ENCODE measurements at places on chromosomes 3 and 15.

DNA sequence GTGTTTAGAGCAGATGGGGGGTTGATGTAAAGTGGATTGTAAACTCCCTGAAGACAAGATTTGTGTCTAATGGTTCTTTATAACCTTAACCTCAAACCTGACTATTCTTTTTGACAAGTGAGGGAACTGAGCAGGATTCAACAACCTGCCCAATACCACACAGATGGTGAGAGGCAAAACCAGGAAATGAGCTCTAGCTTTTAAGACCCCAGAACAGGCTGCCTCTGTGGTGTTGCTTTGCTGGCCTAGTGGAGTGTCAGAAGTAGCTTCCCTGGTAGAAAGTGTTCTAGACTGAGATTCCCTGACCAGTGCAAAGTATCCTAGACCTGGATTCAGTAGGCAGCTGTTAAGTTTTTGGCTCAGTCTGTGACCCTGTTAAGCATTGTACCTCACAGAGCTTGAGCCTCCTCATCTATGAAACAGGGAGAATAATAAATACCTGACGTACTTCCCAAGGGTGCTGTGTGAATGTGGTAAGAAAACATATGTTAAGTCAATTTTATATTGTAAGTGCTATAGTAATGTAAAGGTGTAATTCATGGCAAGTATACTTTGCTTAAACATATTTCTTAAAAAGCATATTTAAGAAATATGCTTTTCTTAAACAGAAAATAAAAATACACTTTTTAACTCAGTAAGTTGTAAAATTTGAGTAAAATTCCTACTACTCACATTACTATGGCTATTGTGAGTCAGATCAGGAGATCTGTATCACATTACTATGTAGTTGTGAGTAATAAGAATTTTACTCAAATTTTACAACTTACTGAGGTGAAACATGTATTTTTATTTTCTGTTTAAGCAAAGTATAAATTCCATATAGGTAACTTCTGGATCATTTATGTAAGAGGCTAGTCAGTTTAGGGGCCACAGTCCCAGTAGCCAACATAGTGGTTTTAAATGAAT, 8.8 kb downstream of the GPR87 start:
- no peak for DNase-seq

GRCh38 chr3:58150130-58150809, 60.5 kb downstream of the DNASE1L3 start:
- DNase-seq: no peak

DNA sequence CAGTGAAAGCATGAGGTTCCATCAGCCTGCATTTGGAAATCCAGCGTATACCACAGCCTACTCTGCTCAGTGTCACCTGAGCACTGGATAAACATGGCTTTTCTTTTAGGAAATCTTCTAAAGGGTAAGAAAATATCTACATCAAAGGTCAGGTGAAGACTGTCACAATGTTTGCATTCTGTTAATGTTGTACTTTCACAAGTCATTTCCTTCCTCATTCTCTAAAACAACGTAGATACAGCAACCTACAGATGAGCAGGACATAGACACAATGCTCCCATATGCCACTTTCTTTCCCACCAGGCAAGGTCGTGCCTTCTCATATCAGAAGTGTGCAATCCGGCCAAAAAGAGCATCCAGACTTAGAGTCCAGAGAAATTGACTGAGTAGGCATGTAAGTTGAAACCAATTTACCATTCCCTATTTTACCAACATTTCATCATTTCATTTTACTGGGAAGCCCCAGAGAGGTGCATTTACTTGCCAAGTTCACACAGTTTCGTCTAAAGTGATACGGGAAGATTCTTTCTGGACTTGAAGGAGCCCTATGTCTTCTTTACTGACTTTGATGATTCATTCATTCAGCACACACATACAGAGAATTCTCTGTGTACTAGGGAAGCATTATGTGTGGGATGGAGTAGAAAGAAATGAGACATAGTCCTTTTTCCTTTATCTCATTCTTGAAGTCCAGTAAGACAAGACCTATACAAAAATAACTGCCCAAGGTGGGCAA, 30.6 kb upstream of the LPP start:
- DNase-seq: no peak

DNA sequence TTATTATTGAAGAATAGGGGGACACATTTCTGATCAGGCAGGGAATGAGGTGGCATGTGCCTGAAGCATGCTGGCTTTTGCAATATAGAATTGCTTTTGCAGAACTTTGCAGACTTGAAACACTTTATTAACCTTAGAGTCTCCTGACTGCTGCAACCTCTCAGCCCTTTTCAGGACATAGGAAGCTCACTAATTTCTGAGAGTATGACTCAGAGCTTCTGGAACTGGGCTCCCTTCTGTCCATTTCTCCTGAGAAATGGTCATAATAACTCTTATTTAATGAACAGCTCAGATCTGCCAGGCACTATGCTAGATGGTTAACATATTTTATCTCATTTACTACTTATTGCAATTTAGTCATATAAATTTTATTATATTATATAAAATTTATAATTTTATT, 38.6 kb upstream of the DGKG start:
- no peak for DNase-seq

GRCh38 chr3:69719587-69720122, 19.6 kb upstream of the MITF start:
- DNase-seq: no peak

DNA sequence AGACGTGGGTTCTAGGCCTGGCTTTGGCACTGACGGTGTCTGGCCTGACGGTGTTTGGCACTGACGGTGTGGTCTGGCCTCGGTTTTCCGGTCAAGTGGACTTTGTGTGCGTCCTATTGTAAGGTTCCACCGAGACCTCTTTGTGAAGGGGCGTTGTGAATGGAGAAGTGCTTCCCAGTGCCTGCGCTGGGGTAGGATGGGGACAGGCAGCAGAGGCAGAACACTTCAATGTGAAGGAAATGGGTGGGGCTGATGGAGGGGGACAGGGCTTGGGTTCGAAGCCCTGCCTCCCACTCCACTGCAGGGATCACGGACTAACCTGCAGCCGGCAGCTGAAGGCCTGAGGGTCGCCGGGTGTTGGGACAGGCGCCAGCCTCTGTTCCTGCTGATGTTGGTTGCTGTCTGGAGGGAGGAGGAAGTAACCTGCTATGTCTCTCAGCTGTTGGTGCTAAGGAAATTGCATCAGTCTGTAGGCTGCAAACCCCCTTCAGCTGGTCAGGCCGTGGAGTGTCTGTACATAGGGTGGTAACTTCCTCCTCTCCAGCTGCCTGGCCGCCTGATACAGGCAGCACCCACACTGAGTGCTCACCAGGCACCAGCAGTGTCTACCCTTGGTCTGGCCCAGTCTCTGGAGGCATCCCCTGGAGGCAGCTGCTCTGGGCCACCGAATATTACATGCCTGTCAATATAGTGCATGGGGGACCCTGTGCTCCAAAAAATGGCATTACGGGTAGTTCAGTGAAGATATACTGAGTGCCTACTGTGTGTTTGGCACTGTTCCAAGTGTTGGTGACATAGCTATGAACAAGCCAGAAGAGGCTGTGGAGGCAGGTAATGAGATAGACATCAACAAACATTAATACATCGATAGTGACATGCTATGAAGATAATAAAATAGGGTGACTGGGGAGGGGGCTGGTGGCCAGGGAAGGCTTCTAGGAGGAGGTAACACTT, 1.1 kb downstream of the TM6SF1 start:
- DNase-seq: no peak

DNA sequence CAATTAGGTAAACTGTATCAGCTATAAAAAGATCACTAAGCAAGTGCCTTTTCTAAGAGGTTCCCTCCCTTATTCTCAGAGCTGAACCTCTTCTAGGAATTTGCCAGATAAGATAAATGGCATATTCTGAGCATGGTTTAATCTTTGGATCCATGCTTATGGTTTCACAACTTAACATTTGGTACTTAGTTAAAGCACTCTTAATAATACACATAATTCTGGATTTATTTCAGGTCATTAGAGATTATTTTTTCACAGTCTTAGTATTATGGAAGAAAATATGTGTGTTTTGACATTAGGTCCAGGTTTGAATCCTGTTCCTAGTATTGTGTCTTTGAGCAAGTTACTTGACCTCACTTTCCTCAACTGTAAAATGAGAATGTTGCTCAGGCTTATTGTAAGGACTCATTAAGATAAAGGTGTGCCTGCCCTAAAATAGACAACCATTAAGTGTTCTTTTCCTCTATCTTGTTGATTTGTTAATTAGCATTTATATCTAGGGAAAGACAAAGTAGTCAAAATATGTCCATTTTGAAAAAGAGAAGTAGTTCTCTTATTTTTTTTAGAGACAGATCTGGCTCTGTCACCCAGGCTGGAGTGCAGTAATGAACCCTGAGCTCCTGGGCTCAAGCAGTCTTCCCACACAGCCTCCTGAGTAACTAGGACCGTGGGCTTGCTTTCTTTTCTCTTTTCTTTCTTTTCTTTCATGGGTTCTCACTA, 43.4 kb downstream of the TSC22D2 start:
- DNase-seq: no peak

DNA sequence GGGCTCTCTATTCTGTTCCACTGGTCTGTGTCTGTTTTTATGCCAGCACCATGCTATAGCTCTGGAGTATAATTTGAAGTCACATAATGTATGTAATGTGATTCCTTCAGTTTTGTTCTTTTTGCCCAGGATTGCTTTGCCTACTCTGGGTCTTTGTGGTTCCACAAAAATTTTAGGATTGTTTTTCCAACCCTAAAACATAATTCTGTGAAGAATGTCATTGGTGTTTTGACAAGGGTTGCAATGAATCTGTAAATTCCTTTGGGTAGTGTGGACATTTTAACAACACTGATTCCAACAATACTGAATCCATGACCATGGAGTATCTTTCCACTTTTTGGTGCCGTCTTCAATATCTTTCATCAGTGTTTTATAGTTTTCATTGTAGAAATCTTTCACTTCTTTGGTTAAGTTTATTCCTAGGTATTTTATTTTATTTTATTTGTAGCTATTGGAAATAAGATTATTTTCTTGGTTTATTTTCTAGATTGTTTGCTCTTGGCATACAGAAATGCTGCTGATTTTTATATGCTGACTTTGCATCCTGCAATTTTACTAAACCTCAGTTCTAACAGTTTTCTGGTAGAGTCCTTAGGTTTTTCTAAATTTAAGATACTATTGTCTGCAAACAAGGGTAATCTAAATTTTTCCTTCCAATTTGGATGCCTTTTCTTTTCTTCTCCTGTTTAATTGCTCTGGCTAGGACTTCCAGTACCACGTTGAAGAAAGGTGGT, 29.7 kb downstream of the TJP1 start:
- no peak for DNase-seq

DNA sequence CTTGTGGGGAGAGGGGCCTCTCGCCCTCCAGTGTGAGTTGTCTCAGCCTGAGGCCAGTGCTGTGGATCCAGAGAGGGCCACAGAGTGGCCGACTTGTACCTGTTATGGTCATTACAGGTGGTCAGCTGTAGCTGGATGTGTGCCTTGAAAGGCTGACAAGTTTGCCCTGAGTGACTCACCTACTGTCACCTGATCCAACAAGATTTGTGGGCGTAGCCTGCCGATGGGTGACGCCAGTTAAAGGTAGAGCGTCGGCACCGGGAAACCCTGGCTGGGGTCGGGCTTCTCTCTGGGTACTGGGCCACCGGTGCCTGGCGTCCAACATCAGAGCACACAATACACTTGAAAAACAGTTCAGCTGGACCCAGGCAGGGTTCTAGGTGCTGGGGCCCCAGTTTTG, 2.8 kb upstream of the ISG20 start:
- DNase-seq: peak; percentile 29

DNA sequence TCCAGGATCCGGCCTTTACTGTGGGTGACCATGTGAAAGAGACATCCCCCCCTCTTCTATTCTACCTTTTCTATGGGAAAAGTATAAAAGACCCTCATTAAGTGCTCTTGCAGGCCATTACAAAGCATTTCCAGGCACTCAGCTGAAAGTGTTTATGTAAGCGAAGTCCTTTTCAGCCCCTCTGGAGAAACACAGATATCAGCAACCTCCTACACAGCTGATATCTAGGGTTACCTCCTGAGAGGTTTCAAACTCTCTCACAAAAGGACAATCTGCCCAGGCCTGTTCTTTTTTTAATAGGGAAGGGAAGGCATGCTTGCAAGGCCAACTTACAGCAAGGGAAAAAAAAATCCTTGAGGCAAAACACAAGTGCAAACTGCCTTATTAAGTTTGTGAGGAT, 12.6 kb downstream of the ETV5 start:
- no peak for DNase-seq
